ENCODE measurements at places on chromosomes 2 and 18.

- no peak for DNase-seq
Observed at GRCh38 chr2:109644571-109645275, 30.6 kb downstream of the SOWAHC start.

DNA sequence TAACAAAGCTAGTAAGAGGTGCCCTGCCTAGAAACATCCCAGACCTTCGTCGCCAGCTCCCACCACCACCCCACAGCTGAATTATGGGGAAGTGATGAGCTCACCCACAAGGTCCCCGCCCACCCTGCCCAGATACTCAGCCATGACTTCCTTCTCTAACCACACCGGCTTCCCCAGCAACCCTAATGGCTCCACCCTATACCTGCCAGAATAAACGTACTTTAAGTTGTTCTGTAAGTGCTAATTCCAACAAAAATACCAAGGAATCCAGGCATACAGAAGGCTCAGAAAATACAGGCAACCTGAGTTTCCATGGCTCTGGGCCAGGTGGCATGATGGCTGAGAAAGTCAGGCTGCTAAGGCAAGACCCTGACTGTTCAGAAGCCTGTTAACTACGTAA, 39.1 kb downstream of the TMEM163 start:
- no peak for DNase-seq

GRCh38 chr18:26697186-26697884, 149.0 kb upstream of the KCTD1 start:
- no peak for DNase-seq

GRCh38 chr2:20684581-20685063, 17.7 kb downstream of the GDF7 start:
- no peak for DNase-seq

GRCh38 chr2:16413285-16413684, 252.3 kb downstream of the CYRIA start:
- DNase-seq = no peak

DNA sequence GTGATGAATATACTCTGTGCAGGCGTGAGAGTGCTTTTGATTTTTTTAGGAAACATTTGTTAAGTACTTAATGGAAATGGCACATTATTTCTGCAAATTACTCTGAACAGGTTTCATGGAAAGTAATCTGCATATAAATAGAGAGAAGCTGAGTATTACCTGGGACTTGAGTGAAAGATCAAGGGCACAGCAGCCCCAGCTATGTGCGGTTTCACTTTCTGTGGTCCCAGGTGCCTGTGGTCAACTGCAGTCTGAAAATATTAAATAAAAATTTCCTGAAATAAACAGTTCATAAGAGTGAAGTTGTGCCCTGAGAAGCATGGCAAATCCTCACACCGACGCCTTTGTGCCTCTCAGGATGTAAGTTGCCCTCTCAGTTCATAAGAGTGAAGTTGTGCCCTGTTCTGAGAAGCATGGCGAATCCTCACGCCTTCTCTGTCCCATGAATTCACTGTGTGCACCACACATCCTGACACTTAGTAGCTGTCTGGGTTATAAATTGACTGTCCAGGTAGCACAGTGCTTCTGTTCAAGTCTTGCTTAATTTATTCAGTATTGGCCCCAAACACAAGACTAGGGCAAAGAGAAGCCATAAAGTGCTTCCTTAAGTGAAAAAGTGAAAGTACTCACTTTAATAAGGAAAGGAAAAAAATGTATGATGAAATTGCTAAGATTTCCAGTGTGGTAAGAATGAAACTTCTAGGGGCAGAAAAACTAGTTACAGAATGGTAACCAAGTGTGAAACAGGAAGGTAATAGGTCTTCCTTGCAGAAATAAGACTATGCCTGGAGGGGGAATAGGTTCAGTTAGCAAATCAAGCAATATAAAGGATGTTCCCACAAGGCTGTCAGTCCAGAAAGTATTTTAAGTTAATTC, 4.3 kb upstream of the SNTG2 start:
- no peak for DNase-seq

All from amniotic stem cell (primary cell).